MG63 (cell line): ENCODE measurements at places on chromosomes 7 and 10.

GRCh38 chr7:16813232-16813616, 8.4 kb upstream of the AGR2 start:
- no peak for DNase-seq

- DNase-seq = no peak
Measured at GRCh38 chr10:130333185-130333584, 197.0 kb downstream of the GLRX3 start.

DNA sequence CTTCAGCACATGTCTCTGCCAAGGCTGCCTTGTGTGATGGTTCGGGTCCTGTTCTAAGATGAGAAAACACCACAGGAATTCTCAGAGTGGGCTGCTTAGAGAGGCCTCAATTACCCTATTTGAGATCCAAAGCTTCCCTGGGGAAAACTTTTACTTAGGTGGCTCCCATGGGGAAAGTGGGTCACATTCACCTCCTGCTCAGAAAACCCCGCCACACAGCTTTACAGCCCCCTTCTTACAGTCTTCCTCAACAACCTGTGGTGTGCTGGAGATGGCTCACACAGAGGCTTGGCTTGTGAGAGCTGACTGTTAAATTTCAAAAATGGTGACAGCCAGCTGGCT, 36.6 kb upstream of the KCNIP2 start:
- DNase-seq = no peak

DNA sequence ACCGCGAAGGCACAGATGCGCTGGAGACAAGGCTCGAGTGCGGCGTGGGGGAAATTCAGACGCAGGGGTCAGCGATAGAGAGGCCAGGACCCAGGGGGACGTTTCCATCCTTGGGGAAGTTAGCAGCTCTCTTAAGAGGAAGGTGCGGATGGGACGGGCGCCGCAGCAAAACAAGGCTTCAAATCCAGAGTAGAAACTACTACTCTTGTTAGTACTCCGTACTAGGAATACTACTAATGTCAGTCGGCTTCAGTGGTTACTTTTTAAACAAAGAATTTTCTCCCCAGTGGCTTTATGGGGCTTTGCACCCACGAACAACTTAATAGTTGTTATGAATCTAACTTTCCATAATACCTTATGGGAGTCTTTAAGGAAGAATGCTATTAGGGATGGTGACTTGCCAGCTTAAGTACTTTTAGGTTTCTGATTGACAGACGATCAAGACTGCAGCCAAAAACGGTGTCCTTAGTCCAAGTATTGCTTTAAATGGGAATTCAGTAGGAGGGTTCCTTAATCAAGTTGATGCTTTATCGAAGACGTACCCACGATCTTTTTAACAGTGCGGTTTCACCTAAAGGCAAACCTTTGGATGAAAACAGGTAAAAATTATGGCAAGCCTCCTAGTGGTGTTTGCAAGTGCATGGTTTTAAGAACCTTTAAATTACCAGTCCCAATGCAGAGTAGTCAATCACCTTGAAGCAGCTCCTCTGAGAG, 812 bp upstream of the IDE start:
- no peak for DNase-seq

DNA sequence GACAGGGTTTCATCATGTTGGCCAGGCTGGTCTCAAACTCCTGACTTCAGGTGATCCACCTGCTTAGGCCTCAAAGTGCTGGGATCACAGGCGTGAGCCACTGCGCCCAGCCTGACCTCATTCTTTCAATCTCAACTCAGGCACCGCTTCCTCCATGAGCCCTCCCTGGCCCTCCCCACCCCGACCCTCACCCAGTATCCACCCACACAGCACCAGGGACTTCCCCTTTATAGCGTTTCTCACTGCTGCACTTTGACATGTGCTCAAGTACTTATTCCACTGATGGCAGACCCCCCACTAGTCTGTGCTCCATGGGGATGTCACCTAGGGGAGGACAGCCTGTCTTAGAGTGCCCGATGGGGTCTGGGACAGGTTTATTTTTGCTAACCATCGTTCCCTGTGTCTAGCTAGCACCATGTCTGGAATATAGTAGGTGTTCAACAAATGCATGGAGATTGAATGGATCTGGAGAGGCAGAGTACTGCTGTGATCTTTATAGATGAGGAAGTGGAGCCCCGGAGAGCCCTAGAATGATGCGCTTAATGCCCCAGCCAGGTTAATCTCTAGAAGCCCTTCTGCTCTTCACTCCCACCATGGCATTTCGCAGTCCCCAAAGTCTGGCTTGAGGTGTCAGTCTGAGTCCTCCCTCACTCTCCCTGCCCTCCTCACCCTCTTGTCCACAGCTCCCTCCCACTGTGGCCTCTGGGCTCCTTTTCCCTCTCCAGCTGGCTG, 258.8 kb downstream of the RPS24 start:
- no peak for DNase-seq

DNA sequence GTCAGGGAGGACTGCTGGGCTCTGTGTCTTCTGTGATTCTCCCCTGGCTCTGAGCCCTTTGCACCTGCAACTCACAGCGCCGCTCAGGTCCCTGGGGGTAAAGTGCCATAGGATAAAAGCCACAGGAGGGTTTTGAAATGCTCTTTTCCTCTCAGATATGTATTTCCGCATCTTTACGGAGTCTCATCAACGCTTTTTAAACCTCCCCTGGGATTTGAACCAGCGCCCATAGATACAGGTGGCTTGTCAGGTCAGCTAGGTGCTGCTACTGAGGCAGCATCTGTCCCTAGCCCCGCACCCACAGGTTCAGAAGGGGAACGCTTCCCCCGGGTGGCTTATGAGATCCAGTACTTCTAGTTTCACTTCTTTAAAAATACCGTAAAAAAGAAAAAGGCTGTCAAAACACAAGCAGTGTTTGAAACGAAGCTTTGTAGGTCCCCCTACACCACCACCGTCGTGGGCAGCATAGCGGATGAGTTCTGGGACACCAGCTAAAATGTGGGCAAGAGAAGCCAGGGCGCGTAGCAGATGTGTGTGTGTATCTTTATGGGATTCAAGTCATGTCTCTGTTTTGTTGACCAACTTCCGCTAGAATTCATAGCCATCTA, 173.5 kb downstream of the CUX1 start:
- DNase-seq = no peak

DNA sequence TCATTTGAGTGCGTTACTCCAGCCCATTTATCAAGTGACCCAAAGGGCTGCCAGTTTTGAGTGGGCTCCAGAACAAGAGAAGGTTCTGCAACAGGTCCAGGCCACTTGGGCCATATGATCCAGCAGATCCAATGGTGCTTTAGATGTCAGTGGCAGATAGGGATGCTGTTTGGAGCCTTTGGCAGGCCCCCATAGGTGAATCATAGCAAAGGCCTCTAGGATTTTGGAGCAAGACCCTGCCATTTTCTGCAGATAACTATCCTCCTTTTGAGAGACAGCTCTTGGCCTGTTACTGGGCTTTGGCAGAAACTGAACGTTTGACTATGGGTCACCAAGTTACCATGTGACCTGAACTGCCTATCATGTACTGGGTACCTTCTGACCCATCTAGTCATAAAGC, 358.8 kb upstream of the SEMA3C start:
- no peak for DNase-seq

DNA sequence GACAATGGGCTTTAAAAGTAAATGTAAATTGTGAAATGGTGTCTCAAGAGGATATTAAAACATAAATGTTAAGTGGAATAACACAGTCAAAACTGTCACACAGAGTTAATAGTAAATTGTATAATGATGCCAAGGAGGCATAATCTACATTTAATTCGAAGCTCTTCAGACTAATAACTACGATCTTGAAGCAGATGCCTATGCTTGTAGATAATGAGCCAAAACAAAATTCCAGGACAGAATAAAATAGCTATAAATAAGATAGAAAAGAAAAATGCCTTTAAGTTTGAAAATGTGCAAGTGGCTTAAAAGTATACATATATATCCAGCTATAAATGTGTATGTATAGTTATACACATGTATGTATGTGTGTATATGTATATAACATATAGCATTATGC, 17.5 kb downstream of the TWIST1 start:
- DNase-seq = no peak

DNA sequence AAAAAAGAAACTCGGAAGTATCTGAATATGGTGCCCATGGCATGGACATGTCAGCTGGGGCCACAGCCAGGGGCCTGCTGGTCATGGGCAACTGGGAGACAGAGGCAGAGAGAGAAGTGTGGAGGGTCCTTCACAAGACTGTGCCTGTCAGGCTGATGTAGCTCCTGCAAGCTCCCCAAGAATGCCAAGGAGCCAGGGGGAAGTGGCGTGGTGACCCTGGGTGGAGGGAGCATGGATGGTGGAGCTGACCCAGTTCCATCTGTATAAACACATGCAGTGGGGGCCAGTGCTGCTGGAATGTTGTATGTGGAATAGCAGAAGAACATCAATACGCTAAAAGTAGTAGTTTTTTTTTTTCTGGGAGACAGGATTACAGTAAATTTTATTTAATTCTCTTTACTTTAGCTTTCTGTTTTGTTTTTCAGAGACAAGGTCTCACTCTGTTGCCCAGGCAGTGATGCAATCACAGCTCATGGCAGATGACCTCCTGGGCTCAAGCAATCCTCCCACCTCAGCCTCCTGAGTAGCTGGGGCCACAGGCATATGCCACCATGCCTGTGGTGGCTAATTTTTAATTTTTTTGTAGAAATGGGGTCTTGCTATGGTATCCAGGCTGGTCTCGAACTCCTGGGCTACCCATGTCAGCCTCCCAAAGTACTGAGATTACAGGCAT, 10.5 kb upstream of the ZMIZ2 start:
- DNase-seq = no peak

- no peak for DNase-seq
Measured at GRCh38 chr10:7285522-7286322, 125.1 kb downstream of the SFMBT2 start.

DNA sequence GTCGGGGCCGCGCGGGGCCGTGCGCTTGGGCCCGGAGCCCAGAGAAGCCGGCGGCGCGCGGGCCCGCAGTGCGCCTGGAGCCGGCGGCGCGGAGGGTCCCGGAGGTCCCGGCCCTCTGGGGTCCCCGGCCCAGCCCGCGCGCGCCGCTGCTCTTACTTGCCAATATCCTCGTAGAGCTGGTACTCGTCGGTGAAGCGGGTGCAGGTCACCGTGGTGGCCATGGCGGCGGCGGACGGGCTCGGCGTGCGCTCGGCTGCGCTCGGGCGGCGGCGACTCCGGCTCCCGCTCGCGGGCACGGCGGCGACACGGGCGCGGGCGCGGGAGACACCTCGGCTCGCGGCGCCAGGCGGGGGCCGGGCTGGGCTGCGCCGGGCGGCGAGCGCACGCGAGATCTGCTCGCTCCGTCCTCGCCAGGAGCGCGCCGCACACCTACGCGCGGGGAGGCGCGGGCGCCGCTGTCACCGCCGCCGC, at the start of gene CAMK2B:
CAMK2B (minus strand) TSS at position 394 of the 471 bp plus-strand sequence; CDS start at position 221, 173 bp downstream.
- peak; percentile 29 for DNase-seq

GRCh38 chr10:93596539-93596938, 4.5 kb downstream of the RBP4 start:
- no peak for DNase-seq

GRCh38 chr10:103049237-103049636, 131.1 kb downstream of the CNNM2 start:
- DNase-seq = no peak

GRCh38 chr10:72087392-72087968, 871 bp downstream of the SPOCK2 start:
- no peak for DNase-seq
